A549 treated with DMSO at 1 μM for 4 hours (cell line): ENCODE measurements at places on chromosomes 3 and 15. TPM values are rescaled to one million over a fixed set of nuclear protein-coding genes. Genes with fewer than 3 reads are reported as not detected.

FANCD2OS gene
- not detected in 5 replicates for total RNA-seq

RBP2 gene
- total RNA-seq: not detected in 5 replicates

GNAI2 gene
- 34.6 to 46.7 TPM (median 40.0 TPM) in 5 replicates for total RNA-seq

MNS1 gene
- total RNA-seq: 2.7 to 4.1 TPM (median 3.4 TPM) in 5 replicates
